ENCODE measurements at places on chromosomes 3 and 15.
A peak's percentile ranks its signal among the peaks of the same experiment; 100 is the strongest.

GRCh38 chr15:73951601-73952000 is 25.3 kb downstream of the LOXL1 start:
- no peak for DNase-seq

DNA sequence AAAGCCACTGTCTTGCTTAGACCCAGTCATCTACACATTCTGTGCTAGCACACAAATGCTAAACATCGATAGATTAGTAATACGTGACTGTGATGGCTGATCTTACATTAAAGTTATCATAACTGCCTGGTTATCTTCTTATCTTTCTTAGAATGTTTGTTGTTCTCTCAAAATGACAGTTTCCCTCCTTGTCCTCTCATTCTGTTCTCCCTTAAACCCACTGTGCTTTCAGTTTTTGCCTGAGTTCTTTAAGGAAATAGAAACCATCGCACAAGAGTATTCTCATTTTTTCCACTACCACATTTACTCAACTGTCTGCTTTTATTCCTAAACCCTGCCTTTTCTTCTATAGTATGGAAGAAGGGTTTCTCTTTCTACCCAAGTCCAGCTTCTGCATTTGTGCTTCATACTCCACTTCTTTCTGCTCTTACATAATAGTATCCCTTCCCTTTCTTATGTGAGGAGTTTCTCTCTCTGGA is 17.1 kb downstream of the STX19 start:
- no peak for DNase-seq

GRCh38 chr3:26535151-26535550 is 87.4 kb upstream of the LRRC3B start:
- DNase-seq: no peak

DNA sequence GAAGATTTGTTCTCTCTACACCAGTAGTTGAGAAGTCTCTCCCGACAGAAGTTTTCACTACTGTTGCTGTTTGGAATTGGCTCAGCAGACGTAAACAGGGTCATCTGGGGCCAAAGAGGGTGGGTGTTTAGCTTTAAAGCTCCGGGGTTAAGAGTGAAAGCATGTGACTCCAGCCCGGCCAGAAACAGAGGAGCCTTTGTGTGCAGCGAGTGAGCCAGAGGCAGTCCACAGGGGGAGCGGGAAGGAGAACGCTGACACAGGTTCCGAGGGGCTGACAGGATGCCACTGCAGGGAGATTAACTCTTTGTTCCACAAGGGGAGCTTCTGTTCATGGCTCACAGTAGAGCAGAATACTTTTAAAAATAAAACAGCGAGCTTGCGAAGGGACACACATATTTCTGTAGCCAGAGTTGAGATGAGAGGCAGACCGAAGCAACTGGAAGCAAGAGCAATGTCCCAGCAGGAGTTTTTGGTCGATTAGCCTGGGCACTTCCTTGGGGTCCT is 26.9 kb downstream of the BMF start:
- no peak for DNase-seq

DNA sequence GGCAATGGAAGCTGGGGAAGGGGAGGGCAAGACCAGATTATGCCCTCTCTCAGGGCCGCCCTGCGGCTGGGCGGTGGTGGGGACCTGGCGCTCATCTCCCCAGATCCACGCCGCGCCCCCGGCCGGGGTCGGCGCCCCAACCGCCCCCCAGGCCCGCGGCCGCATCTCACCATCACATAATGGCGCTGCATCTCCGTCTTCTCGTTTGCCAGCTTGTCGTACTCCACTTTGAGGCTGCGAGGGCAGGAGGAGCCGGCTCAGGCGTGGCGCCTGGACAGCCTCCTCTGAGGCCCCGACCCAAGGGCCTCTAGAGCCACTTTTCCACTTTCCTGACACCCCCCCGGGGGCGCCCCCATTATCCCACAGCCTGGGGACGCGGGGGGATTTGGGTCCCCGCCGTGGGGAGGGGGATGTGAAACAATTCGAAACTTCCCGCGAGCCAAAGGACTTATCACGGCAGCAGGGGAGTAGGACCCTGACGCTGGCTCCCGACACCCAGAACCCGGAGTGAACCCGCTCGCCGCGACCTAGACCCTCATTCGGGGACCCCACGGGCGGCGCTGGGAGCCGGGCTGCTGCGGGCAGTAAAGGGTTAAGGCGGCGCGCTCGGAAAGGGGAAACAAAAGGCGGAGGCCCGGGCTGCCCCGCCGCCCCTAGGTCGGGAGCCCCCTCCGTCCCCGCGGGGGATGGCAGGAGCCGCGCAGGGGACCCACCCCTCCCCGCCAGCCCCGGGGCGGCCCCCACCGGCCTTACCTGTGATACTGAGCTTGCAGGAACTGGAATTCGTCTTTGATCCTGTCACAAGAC is 2.1 kb downstream of the TLE3 start:
- no peak for DNase-seq

- DNase-seq: no peak
Measured at GRCh38 chr15:78363381-78363734, 23.2 kb downstream of the CRABP1 start.

DNA sequence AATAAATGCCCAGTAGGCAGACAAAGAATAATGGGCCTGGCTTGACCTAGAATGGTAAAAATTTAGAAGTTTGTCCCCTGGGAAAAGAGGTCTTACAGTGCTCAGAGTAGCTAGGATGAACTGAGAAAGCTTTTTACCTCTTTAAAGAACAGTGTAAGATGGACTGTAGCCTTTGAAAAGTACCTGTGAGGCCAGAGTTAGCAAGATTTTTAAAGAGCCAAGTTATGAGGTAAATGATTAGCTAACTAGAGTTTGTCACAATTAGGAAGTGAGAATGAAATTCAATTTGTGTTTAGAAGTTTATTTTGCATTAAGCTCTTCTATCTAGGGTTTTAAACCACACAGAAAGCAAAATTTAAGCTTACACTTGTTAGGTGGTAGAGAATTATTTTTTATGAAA is 480.9 kb downstream of the ZIC1 start:
- no peak for DNase-seq

- no peak for DNase-seq
Measured at GRCh38 chr15:65766422-65767263, 25.4 kb downstream of the DENND4A start.

- no peak for DNase-seq
Measured at GRCh38 chr3:39109086-39109485, 1.6 kb downstream of the TTC21A start.

GRCh38 chr3:140896997-140897396 is 44.6 kb upstream of the SLC25A36 start:
- DNase-seq: no peak

DNA sequence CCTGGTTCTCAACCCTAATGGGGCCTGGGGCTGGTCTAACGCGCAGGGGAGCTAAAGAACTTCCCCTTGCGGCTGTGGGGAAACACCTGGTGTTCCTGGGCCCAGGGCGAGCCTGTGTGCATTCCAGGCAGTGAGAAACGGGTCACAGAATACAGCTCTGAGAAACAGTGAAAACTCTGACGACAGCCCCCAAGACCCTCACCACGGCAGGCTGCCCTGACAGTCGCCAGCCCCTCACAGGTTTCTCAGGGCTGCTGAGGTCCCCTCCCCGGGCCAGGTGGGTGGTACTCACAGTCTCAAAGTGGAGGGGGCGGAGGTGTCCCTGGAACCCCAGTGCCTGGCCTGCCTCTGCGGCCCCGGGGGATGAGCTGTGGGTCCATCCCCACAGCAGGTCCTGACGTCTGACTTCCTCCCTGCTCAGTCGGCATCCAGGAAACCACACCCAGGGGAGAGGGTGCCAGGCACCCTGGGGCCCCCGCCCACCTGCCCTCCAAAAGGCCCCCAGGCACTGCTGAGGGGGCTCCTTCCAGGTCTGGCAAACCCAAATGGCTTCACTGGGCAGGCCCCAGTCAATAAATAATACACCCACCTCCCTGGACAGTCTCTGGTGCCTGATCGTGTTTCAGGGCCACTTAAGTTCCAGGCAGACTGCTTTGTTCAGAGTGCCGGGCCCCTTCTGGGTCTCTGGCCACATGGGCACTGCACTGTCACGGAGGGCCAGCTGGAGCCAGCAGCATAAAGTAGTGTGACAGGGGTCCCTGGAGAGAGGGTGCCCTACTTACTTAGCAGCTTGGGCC is 57.7 kb downstream of the IQSEC1 start:
- DNase-seq: no peak

DNA sequence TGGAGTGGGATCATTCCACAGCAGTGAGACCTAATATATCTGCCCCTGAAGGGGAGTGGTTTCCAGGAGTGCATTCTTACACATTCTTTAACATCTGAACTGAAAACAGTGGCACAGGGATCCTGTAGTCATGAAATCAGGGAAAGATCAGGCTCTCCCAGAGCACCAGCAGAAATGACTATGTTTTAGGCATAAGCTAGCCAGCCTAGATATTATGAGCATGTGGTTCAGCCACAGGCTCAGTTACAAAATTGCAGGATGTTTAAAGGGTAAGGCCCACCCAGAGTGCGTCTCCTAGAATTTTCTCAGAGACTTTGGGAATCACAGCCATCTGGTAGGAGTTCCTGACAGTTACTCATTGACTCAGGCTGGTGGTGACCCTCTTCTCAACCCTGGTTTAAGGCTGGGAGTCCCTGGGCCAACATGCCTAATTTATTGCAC is 20.9 kb downstream of the FSTL1 start:
- DNase-seq: peak; percentile 81

- no peak for DNase-seq
Measured at GRCh38 chr15:60656041-60656440, 177.1 kb upstream of the ICE2 start.

- DNase-seq: no peak
Measured at GRCh38 chr3:43861635-43862034, 170.9 kb downstream of the ABHD5 start.

DNA sequence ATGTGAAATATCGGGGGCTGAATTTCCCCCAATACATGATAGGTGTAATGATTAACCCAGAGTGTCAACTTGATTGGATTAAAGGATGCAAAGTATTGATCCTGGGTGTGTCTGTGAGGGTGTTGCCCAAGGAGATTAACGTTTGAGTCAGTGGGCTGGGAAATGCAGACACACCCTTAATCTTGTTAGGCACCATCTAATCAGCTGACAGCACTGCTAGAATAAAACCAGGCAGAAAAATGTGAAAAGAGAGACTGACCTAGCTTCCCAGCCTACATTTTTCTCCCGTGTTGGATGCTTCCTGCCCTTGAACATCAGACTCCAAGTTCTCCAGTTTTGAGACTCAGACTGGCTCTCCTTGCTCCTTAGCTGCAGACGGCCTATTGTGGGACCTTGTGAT is 247.8 kb downstream of the OTOL1 start:
- DNase-seq: no peak

DNA sequence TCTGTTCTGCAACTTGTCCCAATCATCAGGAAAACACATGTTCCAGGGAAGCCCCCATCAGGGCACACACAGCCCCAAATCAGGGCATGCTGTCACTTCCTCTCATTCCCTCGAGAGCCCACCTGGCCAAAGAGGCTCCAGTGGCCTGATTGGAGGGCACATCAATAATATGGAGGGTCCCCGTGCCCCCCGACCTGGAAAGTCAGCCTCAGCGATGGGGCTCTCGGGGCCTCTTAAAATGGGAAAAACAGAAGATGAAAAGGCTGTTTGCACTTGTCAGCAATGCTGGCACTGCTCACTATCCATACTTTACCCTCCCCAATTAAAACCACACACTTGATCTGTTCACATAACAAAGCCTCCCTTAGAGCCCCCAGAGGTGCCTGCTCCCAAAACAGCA is 172.9 kb upstream of the NSMCE3 start:
- DNase-seq: no peak

- DNase-seq: no peak
Measured at GRCh38 chr3:167978071-167978470, 117.7 kb downstream of the GOLIM4 start.

DNA sequence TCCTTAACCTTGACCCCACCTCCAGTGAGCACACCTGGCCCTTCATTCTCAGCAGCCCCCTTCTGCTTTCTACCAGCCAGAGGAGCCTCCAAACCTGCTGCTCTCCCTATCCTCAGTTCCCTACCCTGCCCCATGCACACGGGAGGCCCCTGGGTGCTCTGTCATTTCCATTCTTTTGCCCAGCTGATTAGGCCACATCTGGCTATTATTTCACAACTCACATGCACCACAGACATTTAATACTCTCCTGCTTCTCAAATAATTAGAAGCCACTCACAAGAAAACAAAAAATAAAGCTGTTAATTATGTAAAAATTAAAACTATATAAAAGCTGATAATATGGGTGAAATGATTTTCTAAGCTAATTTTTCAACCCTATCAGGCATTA is 50.7 kb downstream of the MYLK start:
- no peak for DNase-seq

GRCh38 chr3:151203051-151203420 is at the start of gene GPR171:
TSS of gene GPR171 (minus strand) at chr3:151203216. CDS start at chr3:151199386, 3,830 bp downstream.
- DNase-seq: no peak

- DNase-seq: no peak
Measured at GRCh38 chr3:52385157-52385556, 59.7 kb downstream of the SEMA3G start.

- DNase-seq: no peak
Measured at GRCh38 chr15:91965501-91966193, 112.1 kb downstream of the SLCO3A1 start.

DNA sequence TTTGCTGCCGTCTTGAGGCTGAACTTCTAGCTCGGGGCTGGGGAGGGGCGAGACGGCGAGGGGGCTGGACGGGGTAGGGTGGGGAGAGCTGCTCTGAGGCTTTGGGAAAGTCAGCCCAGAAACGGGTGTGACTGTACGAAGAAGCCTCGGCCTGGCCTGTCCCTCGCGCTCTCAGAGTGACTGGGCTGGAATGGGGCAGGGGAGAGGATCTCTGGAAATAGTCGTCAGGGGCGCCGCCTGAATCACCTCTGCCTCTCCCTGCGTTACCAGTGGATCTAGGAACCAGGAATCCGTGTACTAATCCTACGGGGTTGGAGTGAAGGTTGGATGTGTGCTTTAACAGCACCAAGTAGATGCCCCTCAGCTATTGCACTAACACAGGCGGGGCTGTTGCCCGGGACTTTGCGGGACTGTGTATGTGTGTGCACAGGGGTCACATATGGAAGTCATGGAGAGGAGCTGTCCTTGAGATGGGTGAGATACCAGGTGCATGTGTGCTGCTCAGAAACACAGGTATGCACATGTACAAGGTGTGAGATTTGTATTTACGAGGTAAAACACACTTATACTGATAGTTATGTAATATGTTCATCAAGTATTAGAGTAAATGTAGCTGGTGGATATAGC is 591 bp downstream of the FOXL2NB start:
- DNase-seq: no peak
